Thoracic aorta endothelial cell (primary cell): ENCODE measurements at places on chromosomes 6 and 20. TPM values are rescaled to one million over a fixed set of nuclear protein-coding genes. Genes with fewer than 3 reads are reported as not detected.

Gene TCF15
- total RNA-seq: 0.13 and 0.14 TPM in 2 replicates

Gene GPX5
- total RNA-seq: not detected in 2 replicates

Gene MMP24
- 0.27 and 0.36 TPM in 2 replicates for total RNA-seq

Gene TINAG
- not detected in 2 replicates for total RNA-seq

Gene PGC
- not detected in 2 replicates for total RNA-seq

Gene SPTLC3
- total RNA-seq: 0.40 and 1.1 TPM in 2 replicates

Gene LY6G6D
- not detected in 2 replicates for total RNA-seq

Gene SMIM13
- total RNA-seq: 16.8 and 17.9 TPM in 2 replicates

Gene C20orf96
- total RNA-seq: 3.2 and 4.9 TPM in 2 replicates

Gene PRKN
- total RNA-seq: 0.29 and 2.1 TPM in 2 replicates

Gene MRAP2
- 4.3 and 10.8 TPM in 2 replicates for total RNA-seq

Gene RAET1G
- total RNA-seq: 0.27 and 0.43 TPM in 2 replicates

Gene RAB44
- under 0.01 TPM in 1 of 2 replicates, not detected in the other for total RNA-seq

Gene TTI1
- 25.8 and 29.4 TPM in 2 replicates for total RNA-seq

Gene FAM83B
- not detected in 2 replicates for total RNA-seq

Gene AKAP7
- 4.5 and 5.6 TPM in 2 replicates for total RNA-seq

Gene PRDM13
- not detected in 2 replicates for total RNA-seq

Gene FOXP4
- 4.7 and 9.0 TPM in 2 replicates for total RNA-seq

Gene PLCB4
- total RNA-seq: 1.5 and 3.5 TPM in 2 replicates

Gene CYP24A1
- total RNA-seq: not detected in 2 replicates

Gene MUC21
- not detected in 2 replicates for total RNA-seq

Gene PPDPF
- 41.0 and 75.0 TPM in 2 replicates for total RNA-seq

Gene MLN
- not detected in 2 replicates for total RNA-seq

Gene BMP2
- 41.5 and 44.6 TPM in 2 replicates for total RNA-seq

Gene SPO11
- not detected in 2 replicates for total RNA-seq

Gene MATN4
- not detected in 2 replicates for total RNA-seq

Gene ZC2HC1B
- total RNA-seq: not detected in 2 replicates
